ENCODE measurements at places on chromosomes 13 and 19.

- no peak for DNase-seq
Observed at GRCh38 chr13:23574421-23575145, 4.4 kb downstream of the TNFRSF19 start.

DNA sequence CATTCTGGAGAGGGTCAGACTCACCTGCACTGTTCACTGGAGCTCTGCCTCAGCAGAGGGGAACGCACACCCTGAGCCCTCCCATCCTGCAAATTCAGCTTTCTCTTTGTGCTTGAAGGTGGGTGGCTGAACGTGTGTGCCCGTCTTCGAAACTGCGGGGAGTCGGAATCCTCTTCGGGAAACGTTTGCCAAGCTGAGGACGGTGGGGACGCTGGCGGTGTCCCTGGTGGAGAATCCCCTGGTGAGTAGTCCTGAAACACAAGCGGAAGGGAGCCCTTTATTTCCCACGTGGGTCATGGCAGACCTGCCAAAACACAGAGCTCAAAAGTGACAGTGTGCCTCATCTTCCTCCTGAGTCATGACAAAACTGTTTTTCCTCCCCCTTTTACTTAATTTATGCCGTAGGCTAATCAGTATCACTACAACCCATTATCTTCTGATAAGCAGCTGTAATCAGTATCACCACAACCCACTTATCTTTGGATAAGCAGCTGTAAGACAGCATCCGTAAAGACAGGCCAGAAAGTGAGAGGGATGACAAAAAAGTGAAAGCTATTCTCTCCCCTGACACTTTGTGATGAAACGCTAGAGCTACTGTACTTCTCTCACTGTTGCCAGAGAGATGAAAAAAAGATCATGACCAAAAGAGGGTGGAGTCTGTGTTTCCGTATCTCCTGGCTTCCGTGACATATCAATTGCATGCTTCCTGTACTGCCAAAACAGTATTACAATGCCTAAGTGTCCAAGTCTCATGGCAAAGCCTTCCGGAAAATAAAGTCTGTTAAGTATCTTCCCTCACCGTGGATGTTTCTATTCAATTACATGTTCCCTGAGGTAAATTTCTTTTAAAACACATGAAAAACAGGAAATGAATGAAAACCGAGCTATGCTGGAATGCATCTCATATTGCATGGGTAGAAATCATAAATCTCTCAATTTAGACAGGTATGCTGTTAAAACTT, 155.5 kb downstream of the TBC1D4 start:
- DNase-seq = peak; percentile 29

GRCh38 chr13:106500445-106500844, 35.0 kb downstream of the EFNB2 start:
- no peak for DNase-seq

DNA sequence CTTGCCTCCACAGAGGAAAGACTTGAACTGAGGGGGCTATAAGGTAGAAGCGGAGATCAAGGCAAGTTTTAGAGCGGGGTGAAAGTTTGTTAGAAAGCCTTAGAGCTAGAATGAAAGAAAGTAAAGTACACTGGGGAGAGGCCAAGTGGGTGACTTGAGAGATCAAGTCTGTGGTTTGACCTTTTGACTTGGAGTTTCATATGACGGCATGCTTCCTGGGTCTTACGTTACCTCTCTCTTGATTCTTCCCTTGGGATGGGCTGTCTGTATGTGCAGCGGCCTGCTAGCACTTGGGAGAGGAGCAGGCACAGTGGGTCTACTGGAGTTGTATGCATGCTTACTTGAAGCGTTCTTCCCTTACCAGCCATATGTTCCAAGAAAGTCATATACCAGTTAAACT, 1768.5 kb downstream of the PCDH9 start:
- no peak for DNase-seq

DNA sequence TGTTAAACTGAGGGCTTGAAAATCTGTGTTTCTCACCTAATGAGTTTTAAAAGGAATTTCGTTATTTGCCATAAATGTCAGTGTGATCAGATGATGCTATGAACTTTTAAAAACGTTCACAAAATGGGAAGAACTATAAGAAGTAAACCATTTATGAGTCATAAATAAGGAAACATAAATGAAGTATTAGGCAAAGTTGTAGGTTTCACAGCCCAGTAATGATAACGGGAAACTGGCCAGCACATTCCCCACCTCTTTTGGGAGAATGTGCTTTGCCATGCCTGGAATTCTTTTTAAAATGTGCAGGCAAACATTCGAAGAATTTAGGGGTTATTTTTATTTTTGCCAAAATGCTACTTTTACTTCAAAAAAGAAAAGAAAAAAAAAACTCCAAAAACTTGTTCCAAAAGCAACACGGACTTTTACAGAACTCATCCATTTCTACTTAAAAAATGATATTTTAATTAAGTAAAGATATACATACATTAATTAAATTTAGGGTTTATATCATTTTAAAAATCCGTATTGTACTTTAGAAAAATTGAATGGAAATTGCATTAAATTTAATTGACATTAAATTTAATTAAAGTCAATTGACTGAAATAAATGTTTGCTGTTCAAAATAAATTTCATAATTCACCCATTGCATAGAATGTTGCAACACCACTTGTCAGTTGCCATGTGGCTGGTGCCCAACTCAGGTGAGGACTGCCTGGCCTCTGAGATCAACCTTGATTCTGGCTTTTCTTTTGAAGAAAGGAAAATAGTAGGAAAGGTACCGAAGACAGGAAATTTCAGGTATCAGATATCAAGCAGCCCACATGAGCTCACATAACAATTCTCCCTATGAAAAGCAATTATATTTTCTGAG, 1198.5 kb downstream of the EFNB2 start:
- no peak for DNase-seq

- DNase-seq = no peak
Observed at GRCh38 chr13:93848247-93848646, 621.6 kb downstream of the GPC6 start.

- DNase-seq = no peak
Observed at GRCh38 chr19:17358395-17358794, 18.7 kb downstream of the PLVAP start.

GRCh38 chr19:45322311-45322710, 364 bp downstream of the CKM start:
- DNase-seq = no peak

GRCh38 chr13:111187960-111188541, 72.9 kb downstream of the ARHGEF7 start:
- DNase-seq = no peak

DNA sequence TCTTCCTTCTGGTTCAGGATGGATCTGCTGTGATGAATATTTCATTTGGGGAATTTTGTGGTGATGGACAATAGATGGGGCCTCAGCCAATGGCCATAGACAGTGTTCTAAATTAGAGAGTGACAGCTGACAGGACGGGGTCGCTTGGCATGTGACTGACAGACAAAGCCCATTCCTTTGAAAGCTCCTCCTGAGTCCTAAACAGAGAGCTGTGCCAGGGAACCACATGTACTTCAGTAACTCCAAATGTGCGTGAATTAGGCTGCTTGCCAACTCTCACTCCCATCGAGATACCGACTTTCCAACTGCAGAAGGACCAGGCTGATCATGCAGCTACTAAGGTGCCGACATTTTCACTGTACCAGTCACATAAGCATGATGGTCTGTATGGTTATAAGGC, 187.7 kb downstream of the SHISA2 start:
- no peak for DNase-seq

- DNase-seq = no peak
Observed at GRCh38 chr13:110319397-110319773, 12.3 kb downstream of the COL4A2 start.

DNA sequence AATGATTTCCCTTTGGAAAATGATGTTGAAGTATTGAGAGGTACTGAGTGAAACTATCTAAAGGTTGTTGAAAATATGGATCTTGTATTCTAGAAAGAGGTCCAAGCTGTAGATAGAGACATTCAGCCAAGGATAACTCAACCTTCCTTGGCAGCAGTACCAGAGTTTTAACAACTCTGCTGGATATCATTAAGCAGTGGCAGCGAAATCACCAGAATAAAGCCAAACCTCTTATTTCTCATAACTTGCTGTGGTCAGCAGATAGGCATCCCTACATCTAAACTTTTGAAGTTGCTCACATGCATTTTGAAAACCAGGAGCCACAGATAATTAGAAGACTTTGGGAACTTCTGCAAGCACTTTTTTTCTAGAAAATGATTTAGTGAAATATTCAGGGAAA, 559.8 kb downstream of the IRS2 start:
- DNase-seq = no peak

DNA sequence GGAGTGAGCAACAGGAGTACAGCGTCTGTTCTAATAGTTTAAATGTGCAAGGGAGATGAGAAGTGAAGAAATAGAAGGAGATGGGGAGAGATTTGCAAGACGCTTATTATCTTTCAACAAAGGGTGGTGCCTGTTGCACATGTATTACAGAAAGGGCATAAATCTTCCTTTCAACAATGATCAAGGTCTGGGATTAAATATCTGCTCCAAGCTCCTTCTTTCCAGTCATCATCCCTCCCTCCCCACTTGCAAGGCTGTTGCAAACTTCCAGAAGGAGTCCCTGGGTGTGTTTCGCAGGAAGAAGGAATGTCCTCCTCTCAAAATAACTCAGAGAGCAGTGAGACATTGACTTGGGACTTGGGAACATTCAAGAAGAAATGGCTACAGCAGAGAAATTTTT, 63.5 kb upstream of the MYCBP2 start:
- DNase-seq = no peak

Data from activated CD4-positive, CD25-positive, alpha-beta regulatory T cell treated with anti-CD3 and anti-CD28 coated beads, Interleukin-2, amount 50 U/mL, for 16 hours (primary cell).